T follicular helper cell (primary cell): ENCODE measurements at places on chromosomes 11 and 22.

DNA sequence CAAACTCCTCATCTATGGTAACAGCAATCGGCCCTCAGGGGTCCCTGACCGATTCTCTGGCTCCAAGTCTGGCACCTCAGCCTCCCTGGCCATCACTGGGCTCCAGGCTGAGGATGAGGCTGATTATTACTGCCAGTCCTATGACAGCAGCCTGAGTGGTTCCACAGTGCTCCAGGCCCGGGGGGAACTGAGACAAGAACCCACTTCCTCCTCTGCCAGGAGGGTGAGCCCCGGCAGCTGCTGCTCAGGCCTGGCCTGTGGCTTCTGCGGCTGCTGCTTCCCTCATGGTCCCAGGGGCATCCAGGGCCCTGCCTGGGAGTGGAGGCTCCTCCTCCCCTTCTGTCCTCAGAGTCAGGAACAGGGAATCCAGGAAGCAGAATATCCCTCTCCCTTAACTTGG, 98.4 kb downstream of the ZNF280B start:
- DNase-seq = no peak

- no peak for DNase-seq
Observed at GRCh38 chr11:20084921-20085814, 75.1 kb downstream of the DBX1 start.

- DNase-seq = no peak
Observed at GRCh38 chr22:23518376-23519187, 61.5 kb downstream of the IGLL1 start.

DNA sequence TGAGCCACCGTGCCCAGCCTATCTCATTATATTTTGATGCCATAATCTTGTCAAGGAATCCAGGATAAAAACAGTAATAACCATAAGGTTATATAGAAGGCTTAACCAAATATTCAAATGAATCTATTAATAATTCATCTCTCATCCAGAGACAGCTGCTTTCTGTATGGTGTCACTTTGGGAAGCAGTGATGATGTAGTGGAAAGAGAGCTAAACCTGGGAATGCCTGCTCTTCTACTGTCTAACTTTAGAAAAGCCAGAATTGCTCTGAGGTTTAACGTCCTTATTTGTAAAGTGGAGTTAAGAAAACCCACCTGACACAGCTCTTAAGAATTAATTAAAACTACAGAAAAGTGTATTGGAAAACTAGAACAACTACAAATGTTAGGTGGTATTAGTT, 29.3 kb upstream of the OR10D3 start:
- no peak for DNase-seq

- no peak for DNase-seq
Observed at GRCh38 chr22:45163099-45163450, 650 bp upstream of the NUP50 start.

GRCh38 chr11:2166091-2166851, 5.3 kb upstream of the INS start:
- peak; percentile 12 for DNase-seq

DNA sequence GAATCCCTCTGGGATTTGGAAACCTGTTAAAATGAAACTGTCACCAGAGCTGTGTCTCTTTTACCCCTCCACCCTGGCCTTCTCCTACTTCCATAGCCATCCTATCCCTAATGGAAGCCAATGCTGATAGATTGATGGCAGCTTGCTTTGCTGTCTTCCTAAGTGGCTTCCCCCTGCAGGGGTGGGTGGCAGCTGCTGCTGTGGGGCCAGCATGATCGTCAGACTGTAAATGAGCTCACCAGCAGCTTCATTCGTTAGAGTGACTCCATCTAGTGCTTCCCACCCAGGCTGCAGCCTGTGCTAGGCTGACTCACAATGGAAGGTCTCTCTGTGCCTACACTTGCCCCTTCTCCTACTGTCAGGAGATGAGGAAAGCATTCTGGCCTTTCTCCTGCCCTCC, 311.0 kb downstream of the BUD13 start:
- DNase-seq = no peak

DNA sequence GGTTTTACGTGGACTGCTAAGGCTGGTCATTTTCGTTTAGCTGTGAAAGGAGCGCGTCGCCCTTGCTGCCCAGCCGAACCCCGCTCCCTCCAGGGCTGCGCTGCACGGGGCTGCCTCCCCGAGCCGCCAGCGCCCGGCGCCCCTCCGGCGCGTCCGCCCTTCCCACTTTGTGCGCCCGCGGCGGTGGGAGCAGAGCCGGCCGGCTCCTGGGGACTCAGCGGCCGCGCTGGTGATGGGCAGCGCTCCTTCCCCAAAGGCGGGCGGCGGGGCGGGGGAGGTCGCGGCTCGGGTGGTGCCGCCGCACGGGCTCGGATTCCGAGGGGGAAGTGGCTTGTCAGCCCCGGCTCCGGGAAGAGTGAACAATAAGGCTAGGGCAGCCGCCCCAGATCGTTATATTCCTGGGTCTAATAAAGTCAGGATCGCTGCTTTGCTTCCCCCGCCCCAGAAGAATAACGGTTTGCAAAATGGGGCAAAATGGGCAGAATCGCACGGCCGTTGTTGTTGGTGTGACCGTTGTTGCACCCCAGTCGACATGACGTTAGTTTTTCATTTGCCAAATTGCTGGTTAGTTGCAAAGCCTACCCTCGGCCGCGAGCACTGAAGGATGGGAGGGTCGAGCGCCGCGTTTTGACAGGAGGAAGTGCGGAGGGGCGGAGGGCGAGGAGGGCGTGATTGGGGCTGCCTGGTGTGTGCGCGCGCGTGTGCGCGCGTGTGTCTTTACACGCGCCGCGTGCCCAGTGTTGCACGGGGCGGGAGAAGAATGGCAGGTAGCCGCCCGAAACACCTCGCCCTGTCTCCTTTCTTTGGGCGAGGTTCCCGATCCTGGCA, 745 bp downstream of the NCAM1 start:
- no peak for DNase-seq

DNA sequence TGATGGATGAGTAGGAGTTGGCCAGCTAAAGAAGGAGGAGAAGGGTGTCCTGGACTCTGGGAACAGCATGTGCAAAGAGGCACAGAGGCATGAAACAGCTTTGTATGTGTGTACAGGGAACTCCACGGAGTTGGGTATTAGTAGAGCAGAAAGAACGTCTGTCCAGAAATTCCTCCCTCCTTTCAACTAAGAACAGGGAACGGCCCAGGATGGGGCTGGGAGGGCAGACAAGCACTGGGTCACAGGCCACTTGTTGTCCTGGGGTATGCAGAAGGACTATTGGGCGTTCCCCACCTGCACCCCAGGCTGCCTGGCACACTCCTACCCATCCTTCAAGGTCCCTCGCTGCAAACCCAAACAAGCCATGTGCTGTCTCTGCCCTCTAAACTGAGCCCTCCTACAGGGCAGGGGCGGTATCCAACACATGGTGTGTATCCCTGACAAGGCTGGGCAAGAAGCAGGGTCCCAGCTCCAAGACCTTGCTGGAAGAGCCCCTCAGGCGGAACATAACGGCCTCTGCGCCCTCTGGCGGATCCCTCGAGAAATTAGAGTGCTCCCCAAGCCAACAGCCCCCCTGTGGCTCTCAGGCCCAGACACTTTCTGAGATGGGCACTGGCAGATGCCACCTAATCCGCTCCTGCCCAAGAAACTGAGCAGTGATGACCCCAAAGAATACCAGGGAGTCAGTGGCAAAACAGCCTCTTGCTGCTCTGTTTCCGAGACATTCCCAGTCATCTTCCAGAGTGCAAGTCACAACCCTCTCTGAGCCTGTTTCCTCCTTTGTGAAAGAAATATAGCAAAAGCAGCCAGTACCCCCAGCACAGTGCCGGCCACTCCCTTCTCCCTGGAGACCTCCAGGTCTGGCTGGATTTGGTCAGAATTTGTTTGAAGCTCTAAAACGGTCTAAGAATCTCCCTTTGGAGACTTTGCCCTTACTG, 1.6 kb upstream of the ELFN2 start:
- DNase-seq = peak; percentile 39

DNA sequence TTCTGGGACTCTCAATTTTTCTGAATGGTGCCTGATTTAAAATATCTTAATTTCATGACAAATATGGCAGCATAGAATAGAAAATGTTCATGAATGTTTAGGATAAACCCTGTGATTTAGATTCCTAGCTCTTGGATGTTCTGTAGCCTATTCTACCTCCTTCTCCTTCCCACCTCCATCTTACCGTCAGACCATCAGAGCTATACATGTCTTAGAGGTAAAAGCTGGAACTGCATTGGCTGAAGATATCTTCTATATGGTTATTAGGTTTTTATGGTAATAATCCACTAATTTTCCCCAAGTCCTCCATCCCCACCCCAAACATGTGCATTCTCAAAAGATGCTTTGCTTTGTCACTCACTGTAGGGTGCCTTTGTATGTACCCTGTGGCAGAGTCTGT, 46.9 kb upstream of the CSTF3 start:
- DNase-seq = no peak

GRCh38 chr11:116504541-116505297, 268.1 kb downstream of the BUD13 start:
- no peak for DNase-seq

DNA sequence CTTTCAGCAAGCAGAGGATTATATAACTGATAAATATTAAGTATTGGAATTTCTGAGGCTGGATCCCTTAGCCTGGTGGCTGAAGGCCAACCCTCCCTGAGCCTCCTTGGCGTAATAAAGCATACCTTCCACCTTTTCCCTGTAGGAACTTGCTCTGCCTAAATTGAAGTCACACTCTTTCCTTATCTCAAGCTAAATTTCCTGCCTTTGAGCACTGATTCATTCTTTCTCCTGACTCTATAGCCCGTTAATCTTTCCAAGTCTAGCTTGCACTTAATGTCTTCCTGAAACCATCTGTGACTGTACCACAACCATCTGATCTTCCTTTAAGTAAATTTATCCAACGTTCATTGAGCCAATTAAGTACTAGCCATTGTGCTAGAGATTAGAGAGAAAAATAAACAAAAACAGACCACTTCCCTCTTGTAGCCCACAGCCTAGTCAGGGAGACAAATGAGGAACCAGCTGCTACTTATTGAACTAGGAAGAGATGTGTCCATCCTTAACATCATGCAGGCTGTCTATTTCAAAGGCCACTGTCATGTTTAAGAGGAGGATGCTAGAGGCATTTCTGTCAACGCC, 62.9 kb downstream of the GRK3 start:
- DNase-seq = no peak

DNA sequence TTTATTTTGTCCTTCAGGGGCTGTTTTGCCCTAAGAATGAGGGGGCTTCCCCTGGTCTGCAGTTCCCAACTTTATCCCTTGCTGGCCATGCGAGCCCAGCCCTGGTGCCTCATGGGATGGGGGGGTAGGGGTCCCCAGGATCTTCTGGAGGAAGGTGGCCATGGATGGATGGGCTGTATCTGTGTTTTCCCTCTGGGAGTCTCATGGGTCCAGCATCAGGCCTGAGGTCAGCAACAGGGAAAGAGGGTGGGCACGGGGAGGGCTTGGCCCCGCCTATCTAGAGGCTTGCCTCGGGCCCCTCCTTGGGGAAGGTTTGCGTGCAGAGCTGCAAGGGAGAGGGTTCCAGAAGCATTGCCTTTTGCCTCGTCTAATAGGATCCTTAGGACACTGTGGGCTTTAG, 10.8 kb upstream of the ADORA2A start:
- no peak for DNase-seq

- no peak for DNase-seq
Observed at GRCh38 chr22:27986937-27987336, 67.9 kb upstream of the PITPNB start.

- no peak for DNase-seq
Observed at GRCh38 chr11:57530215-57530595, 349 bp downstream of the TIMM10 start.

DNA sequence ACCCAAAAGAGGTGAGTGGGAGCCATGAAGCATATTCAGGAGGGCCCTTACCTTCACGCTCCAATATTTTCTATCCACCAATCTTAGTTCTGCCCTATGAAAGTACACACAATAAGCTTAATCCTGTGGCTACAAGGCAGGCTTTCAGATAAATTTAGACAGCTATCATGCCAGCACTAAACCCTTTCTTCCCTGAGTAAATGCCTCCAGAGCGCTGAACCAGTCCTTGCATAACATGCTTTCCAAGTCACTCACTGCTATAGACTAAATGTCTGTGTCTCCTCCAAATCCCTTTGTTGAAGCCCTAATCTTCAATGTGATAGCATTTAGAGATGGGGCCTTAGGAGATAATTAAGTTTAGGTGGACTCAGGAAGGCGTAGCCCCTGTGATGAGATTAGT, 50.3 kb upstream of the FIBIN start:
- DNase-seq = no peak

DNA sequence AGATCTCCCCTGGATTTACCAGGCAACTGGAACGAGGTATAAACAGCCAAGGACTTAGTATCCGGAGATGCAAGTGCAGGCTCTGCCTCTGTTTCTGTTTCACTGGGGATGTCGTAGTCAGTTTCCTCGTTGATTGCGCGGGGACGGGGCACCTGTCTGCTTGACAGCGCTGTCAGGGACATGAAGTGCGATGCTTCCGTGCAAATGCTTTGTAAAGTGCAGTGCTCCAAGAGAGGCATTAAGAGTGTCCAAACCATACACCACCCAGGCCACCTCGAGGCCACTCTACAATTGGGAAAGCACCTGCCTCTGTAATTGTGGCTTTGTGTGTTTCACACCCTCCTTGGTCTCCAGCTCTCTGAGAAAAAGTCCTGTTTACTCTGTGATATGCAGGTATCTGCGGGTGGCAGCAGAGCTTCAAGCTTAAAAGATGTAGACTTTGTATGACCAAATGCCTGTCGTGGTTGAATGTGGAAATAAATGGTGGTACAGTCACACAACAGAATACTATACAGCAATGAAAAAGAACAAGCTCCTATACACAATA, 18.6 kb upstream of the CD5 start:
- DNase-seq = peak; percentile 62

DNA sequence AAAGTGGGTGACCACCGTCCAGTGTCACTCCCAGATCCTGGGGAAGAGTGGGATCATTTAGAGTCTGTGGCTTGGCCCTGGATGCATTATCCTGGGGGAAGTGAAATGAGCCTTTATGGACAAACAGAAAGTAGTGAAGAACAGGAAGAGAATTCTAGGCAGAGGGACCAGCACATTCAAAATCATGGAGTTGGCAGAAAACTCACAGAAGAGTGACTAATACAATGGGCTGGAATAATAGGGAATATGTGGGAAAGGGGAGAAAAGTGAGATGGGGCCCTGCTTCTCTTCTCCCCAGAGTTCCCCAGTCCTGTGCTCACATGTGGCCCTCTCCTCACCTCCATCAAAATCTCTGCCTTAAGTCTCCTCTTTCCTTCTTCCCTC, 84.3 kb downstream of the CCDC81 start:
- no peak for DNase-seq

DNA sequence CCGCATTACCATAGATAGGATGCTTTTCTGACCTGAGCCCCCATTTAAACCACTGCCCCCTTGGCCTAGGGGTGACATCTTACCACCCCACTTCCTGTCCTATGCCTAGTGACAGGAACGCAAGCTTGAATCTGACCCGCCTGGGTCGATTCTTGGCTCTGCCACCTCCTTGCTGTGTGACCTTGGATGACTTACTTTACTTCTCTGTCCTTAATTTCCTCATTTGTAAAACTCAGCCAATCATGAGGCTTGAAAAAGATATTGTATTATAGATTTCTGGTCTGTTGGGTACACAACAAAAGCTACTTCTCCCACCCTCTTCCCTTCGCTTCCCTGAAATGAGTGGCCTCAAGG, 39.2 kb upstream of the CDON start:
- DNase-seq = no peak

- no peak for DNase-seq
Observed at GRCh38 chr11:72313912-72314598, 70.1 kb upstream of the PHOX2A start.
